ENCODE measurements at places on chromosomes 4 and X. TPM values are rescaled to one million over a fixed set of nuclear protein-coding genes. Genes with fewer than 3 reads are reported as not detected.

- H3K4me3 ChIP-seq, result no peak overlapping the region
- H3K36me3 ChIP-seq, result peaks cover 37% of the 10 kb centered on the region
- no peaks in the 10 kb centered on the region for H3K27me3 ChIP-seq
- no peak for DNase-seq
- peak overlapping the region; percentile 86 for H3K27ac ChIP-seq
- H3K4me1 ChIP-seq, result peaks cover 9% of the 10 kb centered on the region
These were observed 28.8 kb downstream of the PPP2R3B start for GRCh38 chrX:357693-358471.

DNA sequence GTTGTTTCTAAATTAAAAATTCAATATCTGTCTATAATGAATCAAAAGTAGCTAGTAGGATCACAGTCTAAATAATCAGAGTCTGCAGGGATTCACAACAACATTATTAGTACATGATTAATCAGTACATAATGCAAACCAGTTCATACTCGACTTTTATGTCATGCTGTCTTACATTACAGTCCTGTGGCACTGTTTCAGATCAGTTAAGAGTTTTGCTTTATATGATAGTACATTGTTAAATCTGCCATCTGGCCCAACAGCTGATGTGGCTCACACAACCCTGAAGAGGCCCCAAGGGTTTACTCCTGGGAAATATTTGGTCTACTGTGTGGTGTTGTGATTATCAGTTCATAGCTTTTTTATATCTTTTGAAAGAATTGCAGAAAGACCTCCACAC, 247.1 kb upstream of the ETNPPL start:
- no peaks in the 10 kb centered on the region for H3K36me3 ChIP-seq
- no peak overlapping the region for H3K27ac ChIP-seq
- no peak overlapping the region for H3K4me3 ChIP-seq
- no peaks in the 10 kb centered on the region for H3K4me1 ChIP-seq

- H3K27ac ChIP-seq, result no peak overlapping the region
- peaks cover 8% of the 10 kb centered on the region for H3K36me3 ChIP-seq
- H3K4me1 ChIP-seq, result no peaks in the 10 kb centered on the region
- DNase-seq, result no peak
- no peaks in the 10 kb centered on the region for H3K27me3 ChIP-seq
- no peak overlapping the region for H3K4me3 ChIP-seq
These were observed 36.3 kb downstream of the SH3BGRL start for GRCh38 chrX:81238166-81238565.

DNA sequence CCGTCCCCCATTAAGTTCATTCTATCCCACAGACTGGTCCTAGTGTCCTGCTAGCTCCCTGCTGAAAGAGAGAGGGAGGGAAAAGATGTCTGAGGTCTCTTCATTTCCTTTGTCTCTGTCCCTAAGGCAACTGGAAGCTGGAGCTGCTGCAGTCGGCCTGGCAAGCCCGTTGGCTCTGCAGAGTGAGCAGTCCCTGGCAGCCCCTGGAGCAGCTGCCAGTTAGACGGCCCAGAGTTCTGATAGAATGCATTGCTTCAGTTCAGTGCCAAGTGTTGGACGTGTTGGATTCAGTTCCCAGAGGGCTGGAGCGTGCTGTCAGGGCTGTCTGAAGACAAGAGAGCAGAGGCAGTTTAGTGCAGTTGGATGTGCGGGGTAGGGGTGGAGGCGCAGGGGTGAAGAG, 975 bp downstream of the KCNE5 start:
- no peaks in the 10 kb centered on the region for H3K4me1 ChIP-seq
- no peak for DNase-seq
- H3K27ac ChIP-seq, result no peak overlapping the region
- no peaks in the 10 kb centered on the region for H3K27me3 ChIP-seq
- H3K36me3 ChIP-seq, result no peaks in the 10 kb centered on the region
- H3K4me3 ChIP-seq, result no peak overlapping the region

Gene FAM47A
- total RNA-seq, result not detected

- DNase-seq, result no peak
- no peaks in the 10 kb centered on the region for H3K36me3 ChIP-seq
- H3K4me1 ChIP-seq, result no peaks in the 10 kb centered on the region
- no peak overlapping the region for H3K4me3 ChIP-seq
- no peak overlapping the region for H3K27ac ChIP-seq
These were observed 86.8 kb downstream of the GC start for GRCh38 chr4:71697031-71697430.

GRCh38 chr4:36900446-36900987, 344.0 kb upstream of the NWD2 start:
- no peaks in the 10 kb centered on the region for H3K36me3 ChIP-seq
- no peaks in the 10 kb centered on the region for H3K4me1 ChIP-seq
- H3K4me3 ChIP-seq, result no peak overlapping the region
- no peak for DNase-seq
- H3K27me3 ChIP-seq, result no peaks in the 10 kb centered on the region

- no peak overlapping the region for H3K4me3 ChIP-seq
- no peaks in the 10 kb centered on the region for H3K36me3 ChIP-seq
- H3K4me1 ChIP-seq, result no peaks in the 10 kb centered on the region
- H3K27ac ChIP-seq, result no peak overlapping the region
- DNase-seq, result no peak
- H3K27me3 ChIP-seq, result no peaks in the 10 kb centered on the region
These were observed 960.9 kb upstream of the HS3ST1 start for GRCh38 chr4:12389604-12390003.

DNA sequence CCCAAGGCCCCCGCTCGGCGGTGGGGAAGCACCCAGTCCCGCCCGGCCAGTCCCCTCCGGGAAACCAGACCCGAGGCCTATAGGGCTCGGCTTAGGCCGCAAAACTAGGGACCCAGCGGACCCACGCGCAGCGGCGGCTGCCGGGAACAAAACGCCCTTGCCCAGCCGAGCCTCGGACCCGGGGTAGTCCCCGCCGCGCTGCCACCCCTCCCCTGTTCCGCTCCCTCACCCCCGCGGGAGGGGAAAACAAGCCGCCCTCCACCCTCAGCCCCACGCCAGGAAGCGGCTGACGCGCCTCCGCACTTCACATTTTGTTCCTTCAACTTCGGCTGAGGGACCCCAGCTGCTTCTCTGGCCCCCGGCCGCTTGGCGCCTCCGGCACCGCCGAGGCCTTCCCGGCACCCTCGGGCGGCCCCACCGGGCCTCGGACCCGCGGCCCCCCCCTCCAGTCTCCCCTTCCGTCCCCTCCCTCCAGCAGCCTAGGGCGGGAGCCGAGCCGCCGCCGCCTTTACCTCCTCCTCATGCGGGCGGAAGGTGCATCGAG, 694 bp downstream of the PDS5A start:
- H3K27me3 ChIP-seq, result no peaks in the 10 kb centered on the region
- H3K4me1 ChIP-seq, result peaks cover 4% of the 10 kb centered on the region
- peaks cover 15% of the 10 kb centered on the region for H3K36me3 ChIP-seq
- H3K27ac ChIP-seq, result peak overlapping the region; percentile 88
- peak overlapping the region; percentile 99 for H3K4me3 ChIP-seq

- H3K4me1 ChIP-seq, result no peaks in the 10 kb centered on the region
- no peak overlapping the region for H3K4me3 ChIP-seq
- H3K27me3 ChIP-seq, result no peaks in the 10 kb centered on the region
- no peaks in the 10 kb centered on the region for H3K36me3 ChIP-seq
These were observed 58.5 kb upstream of the NAP1L5 start for GRCh38 chr4:88756149-88756548.

GRCh38 chrX:369563-370101, 17.1 kb downstream of the PPP2R3B start:
- H3K36me3 ChIP-seq, result no peaks in the 10 kb centered on the region
- H3K4me3 ChIP-seq, result no peak overlapping the region
- H3K27me3 ChIP-seq, result peaks cover 6% of the 10 kb centered on the region
- H3K27ac ChIP-seq, result peak overlapping the region; percentile 56
- DNase-seq, result no peak

GRCh38 chr4:83011689-83012199, 1.1 kb upstream of the LIN54 start:
- peak overlapping the region; percentile 60 for H3K27ac ChIP-seq
- no peaks in the 10 kb centered on the region for H3K27me3 ChIP-seq

DNA sequence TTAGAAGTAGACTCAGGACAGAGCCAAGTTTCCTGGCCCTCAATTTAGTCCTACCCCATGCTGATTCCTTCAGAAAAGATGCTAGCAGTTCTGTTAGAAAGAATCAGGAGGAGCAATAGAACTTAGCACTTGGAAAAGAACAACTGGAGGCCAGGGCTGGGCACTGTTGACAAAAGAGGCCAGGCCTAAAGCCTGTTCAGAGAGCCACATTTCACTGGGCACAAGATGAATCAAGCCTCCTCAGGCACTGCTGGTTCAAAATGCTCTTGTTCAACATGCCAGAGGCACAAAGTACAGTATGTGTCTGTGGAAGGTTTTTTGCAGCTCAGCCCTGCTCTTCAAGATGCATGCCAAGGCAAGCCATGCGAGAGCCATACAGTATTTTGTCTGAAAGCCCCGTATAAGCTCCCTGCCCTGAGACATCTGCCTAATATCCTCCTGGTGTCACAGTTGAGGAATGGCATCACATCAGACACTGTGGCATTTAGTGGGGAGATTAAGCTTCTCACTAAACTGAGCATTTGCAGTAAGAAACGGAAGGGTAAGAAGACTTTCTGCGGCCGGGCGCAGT, 53.7 kb downstream of the RASL11B start:
- H3K27me3 ChIP-seq, result no peaks in the 10 kb centered on the region
- H3K4me3 ChIP-seq, result no peak overlapping the region
- DNase-seq, result no peak
- no peaks in the 10 kb centered on the region for H3K36me3 ChIP-seq

Gene CLDN34
- total RNA-seq, result 0.05 TPM

DNA sequence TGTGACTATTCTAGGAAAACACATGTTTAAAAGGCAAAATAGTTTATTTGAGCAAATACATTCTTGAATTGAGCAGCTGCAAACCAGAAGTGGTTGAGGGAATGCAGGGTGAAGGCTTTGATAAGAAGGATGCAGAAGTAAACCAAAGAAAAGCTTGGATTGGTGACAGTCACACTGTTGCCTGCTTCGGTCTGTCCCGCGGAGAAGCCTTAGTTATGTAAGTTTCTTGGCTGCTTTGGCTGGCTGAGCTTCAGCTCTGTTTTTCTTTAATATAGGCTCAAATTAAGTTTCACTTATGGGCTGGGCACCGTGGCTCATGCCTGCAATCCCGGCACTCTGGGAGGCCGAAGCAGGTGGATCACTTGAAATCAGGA, 67.6 kb downstream of the FAM53A start:
- H3K27ac ChIP-seq, result no peak overlapping the region
- no peaks in the 10 kb centered on the region for H3K36me3 ChIP-seq
- H3K4me1 ChIP-seq, result no peaks in the 10 kb centered on the region
- no peaks in the 10 kb centered on the region for H3K27me3 ChIP-seq

DNA sequence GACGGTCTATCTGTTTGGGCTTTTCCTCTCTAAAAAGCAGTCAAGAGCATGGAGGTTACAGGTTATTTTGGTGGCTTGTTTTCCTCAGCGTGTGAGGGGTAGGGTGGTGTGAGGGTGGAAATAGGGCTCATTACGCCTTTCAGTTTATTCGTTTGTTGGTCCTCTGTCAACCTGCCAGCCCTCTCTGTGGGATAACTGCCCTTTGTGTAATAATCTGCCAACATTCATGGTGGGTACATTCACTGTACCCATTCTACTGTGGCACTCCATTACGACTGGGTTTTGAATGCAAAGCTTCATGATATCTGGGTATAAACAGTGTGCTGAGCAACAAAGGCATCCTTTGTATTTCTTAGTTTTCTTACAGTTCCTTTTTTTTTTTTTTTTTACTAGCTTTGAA, 136.4 kb downstream of the ADGRL3 start:
- no peak overlapping the region for H3K27ac ChIP-seq
- DNase-seq, result no peak
- H3K4me1 ChIP-seq, result no peaks in the 10 kb centered on the region
- H3K36me3 ChIP-seq, result no peaks in the 10 kb centered on the region
- H3K27me3 ChIP-seq, result no peaks in the 10 kb centered on the region

DNA sequence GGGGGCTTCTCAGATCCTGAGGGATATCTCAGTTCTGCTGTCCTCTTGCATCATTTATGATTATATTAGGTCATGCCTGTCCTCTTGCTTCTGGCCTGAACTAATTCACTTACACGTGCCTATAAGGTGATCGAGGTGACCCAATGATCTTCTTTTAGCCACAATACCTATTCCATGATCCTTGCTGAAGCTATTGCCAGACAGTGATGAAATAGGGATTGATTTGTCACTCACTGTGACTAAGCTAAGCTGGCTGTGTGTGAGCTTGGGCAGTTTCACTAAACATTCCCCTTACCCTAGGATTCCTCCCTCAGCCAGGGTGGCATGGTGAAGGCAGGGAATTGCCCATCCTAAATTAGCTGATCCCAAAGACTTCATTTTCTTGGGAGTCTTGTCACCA, 19.0 kb downstream of the HADH start:
- DNase-seq, result no peak
- peaks cover 30% of the 10 kb centered on the region for H3K36me3 ChIP-seq
- H3K27me3 ChIP-seq, result no peaks in the 10 kb centered on the region
- no peak overlapping the region for H3K27ac ChIP-seq
- H3K4me3 ChIP-seq, result no peak overlapping the region
- H3K4me1 ChIP-seq, result peaks cover 21% of the 10 kb centered on the region

GRCh38 chr4:3267576-3268394, 18.8 kb downstream of the MSANTD1 start:
- DNase-seq, result no peak
- H3K4me1 ChIP-seq, result no peaks in the 10 kb centered on the region
- no peak overlapping the region for H3K4me3 ChIP-seq
- H3K36me3 ChIP-seq, result no peaks in the 10 kb centered on the region
- no peak overlapping the region for H3K27ac ChIP-seq

DNA sequence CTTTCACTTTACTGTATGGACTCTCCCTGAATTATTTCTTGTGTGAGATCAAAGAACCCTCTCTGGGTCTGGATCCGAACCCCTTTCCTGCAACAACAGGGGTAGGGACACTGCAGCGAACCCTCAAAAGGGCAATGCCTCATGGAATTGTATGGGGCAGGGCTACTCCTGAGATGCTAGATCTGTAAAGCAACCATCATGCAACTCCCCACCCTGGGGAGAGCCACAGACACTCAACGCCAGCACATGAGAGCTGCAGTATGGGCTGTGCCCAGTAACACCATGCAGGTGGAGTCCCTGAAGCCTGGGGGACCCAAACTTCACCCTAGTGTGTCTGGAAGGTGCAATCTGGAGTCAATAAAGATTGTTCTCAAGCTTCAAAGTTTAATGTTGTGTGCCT, 304.7 kb downstream of the DCHS2 start:
- H3K27ac ChIP-seq, result no peak overlapping the region
- no peak overlapping the region for H3K4me3 ChIP-seq
- no peak for DNase-seq
- H3K27me3 ChIP-seq, result no peaks in the 10 kb centered on the region
- H3K36me3 ChIP-seq, result no peaks in the 10 kb centered on the region
- no peaks in the 10 kb centered on the region for H3K4me1 ChIP-seq

DNA sequence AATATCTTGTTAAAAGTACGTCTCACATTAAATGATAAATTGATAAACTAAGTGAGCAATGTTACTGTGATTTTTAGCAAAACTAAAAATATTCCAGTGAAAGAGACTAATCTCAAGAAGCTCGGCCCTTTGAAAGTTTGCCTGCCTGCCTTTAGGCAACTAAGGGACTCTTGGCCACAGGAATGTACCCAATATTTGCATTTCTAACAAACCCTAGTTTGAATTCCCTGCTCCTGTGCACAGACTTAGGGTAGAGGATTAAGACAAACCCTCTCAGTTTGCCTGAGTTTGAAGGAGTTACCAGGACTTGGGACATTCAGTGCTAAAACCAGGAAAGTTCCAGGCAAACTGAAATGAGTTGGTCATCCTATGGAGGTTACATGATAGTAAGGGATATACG, 157.1 kb downstream of the SCFD2 start:
- no peaks in the 10 kb centered on the region for H3K36me3 ChIP-seq
- no peak overlapping the region for H3K4me3 ChIP-seq
- H3K27ac ChIP-seq, result no peak overlapping the region
- no peak for DNase-seq
- H3K27me3 ChIP-seq, result no peaks in the 10 kb centered on the region

Gene GABRA4
- 0.71 TPM for total RNA-seq

GRCh38 chr4:61309616-61310015, 109.5 kb downstream of the ADGRL3 start:
- no peaks in the 10 kb centered on the region for H3K27me3 ChIP-seq
- no peak overlapping the region for H3K4me3 ChIP-seq
- no peaks in the 10 kb centered on the region for H3K36me3 ChIP-seq
- no peaks in the 10 kb centered on the region for H3K4me1 ChIP-seq
- no peak for DNase-seq

Gene C4orf36
- 0.42 TPM for total RNA-seq
